ENCODE measurements at places on chromosomes 2 and 18.

DNA sequence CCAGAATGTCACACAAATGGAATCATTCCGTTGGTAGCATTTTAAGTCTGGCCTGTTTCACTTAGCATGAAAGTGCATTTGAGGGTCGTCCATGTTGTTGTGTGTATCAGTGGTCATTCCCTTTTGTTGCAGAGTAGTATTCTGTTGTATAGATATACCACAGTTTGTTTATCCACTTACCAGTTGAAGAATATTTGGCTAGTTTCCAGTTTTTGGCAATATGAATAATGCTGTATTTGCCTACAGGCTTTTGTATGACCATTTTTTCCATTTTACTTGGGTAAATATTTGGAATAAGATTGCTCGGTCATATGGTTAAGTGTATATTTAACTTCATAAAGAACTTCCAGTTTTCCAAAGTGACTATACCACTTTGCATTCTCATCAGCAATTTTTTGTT is 100.0 kb upstream of the ALPP start:
- no peak for DNase-seq

DNA sequence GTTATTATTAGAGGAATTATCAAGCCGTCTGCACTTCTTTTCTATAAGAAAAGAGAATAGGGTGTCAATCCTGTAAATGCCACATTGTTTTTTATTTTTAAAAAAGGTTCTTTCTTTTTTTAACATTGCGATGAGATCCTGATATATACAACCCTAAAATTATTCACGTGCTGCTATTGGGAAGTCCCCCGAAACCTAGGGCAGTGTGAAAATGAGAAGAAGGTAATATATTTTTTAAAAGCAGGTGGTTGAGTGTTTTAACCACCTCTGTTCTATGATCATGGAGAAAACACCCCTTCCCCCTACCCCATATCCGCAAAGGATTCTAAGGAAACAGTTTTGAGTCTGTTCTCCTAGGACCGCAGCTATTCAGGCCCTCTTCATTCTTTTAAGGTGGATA is 94.5 kb upstream of the KLHL14 start:
- no peak for DNase-seq

DNA sequence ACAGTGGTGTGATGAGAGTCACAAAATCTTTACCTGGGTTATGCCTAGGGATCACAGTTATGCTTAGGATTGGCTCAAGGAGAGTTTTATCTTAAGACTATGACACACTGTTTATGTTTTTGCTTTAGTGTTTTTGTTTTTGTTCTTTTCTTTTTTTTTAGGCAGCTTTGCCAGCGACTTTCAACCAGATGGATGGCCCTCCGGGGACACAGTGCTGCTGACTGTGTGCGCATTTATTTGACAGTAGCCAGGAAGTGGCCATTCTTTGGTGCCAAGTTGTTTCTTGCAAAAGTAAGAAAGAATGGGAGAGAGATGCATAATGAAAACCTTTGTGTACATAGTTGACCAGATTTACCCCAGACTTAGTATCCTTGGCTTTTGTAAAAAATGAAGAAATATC is 15.1 kb upstream of the DYNC2LI1 start:
- no peak for DNase-seq

DNA sequence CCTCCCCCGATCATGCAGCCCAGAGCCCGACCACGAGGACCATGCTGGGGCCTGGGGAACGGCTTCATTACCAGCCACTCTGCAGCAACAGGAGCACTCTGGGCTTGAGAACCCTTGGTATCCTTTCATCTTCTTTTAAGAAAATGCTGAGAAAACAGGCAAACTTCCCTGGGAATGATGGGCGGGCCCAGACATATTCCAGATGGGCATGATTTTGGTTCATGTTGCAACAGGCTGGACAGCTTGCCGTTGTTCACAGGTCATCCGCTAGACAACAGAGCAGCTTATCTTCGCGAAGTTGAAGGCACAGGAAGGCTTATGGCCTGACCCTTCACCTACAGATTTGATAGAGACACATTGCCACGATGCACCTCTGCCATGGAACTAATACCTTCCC is 121.0 kb downstream of the KLHL29 start:
- no peak for DNase-seq

DNA sequence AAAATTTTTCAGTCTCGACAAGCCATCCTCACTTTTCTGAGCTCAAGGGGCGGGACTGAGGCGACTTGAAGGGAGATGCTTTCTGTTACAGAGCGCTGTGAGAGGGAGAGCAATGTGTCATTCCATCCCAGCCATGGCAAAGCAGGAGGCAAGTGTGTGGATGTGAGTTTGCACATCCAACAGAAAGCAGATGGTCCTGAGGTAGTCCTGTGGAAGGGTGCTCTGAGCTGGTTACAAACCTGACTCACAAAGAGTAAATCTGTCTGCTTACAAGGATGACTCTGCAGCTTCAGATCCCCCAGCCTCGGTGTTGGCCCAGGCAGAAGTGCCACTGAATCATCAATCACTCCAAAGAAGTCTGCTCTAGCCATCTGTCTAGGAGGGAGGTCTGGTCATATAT is 482.0 kb upstream of the DCC start:
- no peak for DNase-seq

GRCh38 chr2:43273529-43273928 is 47.1 kb upstream of the ZFP36L2 start:
- DNase-seq = no peak

DNA sequence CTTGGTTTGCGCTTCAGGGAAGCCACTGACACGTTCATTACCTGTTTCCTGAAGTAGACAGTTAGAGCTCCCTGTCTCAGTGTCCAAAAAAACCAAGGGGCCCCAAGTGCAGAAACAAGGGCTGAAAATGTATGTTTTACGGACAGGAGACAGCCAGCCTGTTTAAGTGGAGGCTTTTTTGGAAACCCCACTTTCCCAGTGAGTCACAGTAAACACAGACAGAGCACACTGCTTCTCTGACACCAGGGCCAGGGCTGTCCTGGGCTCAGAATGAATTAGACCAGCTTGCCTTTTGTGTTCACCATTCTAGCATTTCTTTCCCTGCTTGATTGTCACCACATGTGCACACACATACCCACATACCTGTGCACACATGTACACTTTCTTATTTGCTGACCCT is 128.6 kb downstream of the SH3RF3 start:
- DNase-seq = no peak

GRCh38 chr2:11695576-11695975 is 25.6 kb upstream of the NTSR2 start:
- DNase-seq = no peak

- no peak for DNase-seq
Observed at GRCh38 chr2:238381341-238382115, 45.2 kb upstream of the ASB1 start.
